ENCODE measurements at places on chromosomes 16 and 17.

DNA sequence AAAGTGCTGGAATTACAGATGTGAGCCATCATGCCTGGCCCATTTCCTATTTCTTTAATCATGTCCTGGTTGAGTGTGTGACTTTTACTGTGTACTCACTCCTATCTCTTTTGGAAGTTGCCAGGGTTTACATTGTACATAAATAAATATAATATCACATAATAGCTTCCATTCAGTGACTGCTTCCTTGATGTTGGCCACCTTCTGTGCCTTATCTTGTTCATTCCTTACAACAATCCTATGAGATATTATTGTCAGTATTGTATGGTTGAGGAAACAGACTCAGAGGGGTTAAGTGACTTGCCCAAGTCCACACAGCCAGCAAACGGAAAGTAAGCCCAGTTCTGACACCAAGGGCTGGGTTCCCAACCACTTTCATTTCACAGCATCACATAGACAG lies 16.9 kb downstream of the TMC5 start:
- no peak for DNase-seq

- no peak for DNase-seq
Observed at GRCh38 chr17:51486091-51486490, 225.7 kb downstream of the UTP18 start.

DNA sequence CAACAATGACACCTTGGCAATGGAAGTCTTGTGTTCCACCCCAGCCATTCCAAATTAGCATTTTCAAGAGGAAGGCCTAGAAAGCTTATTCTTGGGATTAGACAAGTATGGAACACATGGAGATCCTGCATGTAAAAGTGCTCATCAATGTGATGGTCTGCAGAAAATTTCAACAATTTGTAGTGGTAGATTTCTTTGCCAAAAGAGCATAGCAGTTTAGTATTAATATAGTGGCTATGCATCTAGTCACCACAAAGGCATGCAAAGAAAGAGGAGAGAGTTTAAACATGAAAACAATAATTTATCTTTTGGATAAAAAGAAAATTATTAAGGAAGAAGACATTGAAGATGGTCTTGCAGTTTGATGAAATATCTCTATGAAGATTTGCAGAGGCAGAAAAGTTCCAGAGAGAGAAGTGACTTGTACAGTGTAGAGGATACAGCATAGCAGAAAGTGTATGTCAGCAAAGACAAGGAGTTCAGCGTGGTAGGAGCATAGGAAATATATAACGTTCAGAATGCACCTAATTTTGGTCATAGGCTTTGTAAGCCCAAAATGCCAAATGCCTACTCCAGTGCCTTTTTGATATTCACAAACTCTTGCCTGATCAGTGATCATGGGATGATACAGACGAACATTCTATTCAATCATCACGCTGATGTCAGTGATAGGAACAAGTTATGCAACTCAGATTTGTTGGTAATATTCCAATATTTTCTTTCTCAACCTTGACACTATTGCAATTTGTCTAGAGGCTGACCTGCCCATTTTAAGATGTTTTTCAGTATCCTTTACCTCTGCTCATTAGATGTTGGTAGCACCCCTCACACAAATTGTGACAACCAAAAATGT lies 727.9 kb upstream of the SOX9 start:
- no peak for DNase-seq

DNA sequence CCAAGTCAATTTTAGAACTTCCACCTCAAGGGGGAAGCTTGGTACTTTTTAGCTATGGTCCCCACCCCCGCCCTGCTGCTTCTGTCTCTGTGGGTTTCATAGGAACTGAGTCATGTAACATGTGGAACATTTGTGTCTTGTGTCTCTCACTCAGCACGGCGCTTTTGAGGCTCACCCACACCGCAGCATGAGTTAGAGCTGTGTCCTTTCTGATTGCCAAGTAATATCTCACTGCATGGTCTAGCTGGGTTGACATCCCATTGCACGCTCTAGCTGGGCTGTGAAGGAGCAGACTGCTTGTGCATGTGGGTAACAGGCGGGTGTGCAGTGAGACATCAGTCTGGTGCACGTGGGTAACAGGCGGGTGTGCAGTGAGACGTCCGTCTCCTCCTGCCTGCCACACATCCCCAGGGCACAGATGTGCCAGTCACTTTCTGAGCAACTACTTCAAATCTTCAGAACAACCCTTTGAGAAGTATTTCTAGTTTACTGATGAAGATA lies 26.4 kb upstream of the SLC7A5 start:
- no peak for DNase-seq

DNA sequence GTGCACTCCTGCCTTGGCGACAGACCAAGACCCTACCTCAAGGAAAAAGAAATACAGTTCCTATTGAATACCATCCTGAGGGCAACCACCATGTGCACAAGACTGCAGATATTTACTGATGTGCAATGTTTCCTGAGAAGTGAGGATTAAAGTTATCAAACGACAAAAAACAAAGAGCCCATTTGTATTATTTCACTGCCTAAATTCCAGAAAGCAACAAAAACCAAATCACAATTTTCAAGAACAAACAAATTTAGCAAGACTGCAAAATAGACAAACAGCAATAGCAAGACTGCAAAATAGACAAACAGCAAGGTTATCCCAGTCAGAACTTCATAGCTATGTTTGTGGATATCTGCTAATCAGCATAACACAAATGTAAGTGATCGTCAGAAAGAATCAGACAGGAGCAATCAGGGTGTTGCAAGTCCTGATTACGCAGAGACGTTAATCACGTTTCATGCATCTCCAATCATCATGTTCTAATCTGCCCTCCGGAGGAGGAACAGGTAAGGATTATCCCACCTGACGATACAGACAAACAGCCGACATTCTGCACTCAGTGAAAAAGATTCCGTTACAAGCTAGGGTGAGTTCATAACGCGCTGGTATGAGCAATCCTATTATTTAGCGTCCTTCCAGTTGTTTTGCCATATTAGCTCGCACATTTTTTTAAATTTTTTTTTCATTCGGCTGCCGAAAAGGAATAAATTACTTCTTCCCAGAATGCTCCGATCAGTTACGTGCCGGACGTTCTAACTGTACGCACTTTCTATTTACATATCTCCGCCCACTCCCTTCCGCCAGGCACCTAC lies 2.9 kb downstream of the TMEM107 start:
- peak; percentile 93 for DNase-seq

GRCh38 chr17:77867308-77867781 lies 91.2 kb upstream of the TNRC6C start:
- no peak for DNase-seq

DNA sequence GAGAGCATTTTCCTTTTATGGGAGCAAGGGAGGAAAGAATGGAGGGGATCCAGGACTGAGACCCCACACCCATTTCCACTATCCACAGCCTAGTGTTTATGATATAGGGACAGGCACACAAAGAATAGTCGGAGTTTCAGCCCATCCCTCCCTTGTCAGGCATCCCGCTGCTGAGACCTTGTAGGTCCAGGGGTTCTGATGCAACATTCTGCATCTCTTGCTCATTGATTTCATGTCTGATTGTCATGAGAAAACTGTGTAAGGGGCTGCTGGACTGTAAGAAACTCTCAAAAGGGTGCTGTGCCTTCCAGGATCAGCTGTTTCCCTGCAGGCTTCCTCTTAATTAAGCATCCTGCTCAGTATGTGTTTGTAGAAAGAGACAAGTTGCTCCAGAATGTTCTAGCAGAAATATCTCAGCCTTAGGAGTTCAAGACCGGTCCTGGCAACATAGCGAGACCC lies 5.3 kb upstream of the POLR3E start:
- DNase-seq = no peak

DNA sequence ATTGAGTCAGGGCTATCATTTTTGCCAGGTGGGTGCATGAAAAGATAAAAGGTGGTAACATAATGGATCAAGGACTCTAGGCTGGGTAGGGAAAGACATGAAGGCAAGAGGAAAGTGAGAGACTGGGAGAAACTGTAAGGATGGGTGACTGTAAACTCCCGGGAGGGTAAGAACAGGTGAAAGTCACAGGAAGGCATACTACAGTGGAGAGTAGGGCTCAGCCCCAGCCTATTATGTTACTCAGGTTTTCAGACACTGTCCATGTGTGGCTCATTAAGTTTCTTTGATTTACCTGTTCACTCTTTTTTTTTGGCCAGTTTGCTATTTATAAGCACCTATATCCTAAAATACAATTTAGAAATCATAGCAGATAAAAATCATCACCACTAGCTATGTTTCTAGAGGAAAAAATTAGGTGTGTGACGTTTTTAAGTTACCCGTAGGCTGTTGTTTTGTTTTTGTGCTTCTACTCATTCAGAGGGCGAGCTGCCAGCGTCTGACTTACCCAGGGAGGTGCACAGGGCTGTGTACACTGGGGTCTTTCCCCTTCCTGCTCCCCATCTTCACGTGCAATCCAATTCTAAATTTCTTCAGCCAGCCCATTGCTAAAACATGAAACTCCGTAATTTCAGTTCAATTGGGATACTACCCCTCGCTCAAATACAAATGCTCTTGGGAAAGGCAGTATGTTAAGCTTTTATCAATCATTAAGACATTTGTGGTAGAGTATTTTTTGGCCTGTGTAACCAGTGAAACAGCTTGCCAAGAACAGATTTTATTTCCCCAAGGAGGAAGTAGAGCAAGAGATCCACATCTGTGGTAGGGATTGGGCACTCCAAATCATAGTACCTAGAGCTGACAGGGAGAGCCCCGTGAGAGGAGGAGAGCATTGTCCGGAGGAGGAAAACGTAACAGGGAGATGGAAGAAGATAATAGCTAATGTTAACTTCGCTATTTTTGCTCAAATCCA lies 21.7 kb upstream of the VWA3A start:
- DNase-seq = no peak

GRCh38 chr17:76549215-76549518 lies 9.3 kb downstream of the PRCD start:
- no peak for DNase-seq

GRCh38 chr16:49471038-49471727 lies 97.6 kb downstream of the C16orf78 start:
- DNase-seq = no peak

DNA sequence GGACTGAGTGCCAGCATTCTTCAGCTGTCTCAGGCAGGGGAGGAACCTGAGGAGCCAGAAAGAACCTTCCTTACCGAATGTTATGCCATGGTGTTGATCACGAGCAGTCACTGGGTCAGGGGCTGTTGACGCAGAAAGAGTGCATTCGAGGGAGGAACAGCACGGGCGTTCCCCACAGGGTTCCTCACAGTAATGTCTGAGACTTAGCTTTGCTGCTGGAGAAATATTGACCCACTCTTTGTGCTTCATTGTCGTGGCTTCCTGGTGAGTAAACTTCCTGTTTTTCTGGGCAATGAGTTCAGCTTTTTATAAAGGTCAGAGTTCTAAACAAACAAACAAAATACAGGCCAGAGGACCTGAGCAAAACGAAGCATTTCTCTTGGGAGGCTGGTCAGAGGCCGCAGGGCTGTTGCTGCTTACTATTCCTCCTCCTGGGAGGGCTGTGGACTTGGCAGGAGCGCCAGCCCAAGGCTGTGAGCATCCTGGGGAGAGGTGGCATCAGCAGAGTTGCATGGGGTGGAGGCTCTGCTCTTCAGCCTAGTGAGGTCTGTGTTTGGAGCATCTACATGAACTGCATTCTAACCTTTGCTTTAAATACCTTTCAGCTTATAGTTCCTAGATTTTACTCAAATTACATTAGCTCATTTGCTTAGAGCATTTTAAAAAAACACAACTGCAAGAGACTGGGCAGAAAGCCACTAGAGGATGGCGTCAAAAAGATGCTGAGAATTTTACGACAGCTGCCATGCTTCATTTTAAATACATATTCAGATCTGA lies 143.1 kb upstream of the CACNG5 start:
- DNase-seq = no peak

- DNase-seq = no peak
Observed at GRCh38 chr16:22326771-22327445, 29.7 kb downstream of the POLR3E start.

DNA sequence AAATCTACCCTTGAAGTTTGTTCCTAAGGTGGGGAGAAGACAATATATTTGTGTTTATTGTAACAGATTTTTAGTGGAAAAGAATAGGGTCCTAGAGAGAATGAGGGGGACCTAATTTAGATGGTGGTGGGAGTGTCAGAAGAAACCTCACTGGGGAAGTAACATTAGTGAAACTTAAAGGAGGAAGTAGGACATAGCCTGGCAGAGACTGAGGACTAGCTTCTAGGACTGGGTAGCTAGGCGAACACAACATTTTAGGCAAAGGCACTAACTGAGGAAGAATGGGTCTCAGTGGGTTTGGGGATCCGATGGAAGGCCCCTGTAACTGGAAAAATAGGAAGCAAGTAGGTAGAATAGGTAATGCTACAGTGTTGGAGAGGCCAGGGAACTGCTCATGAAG lies 4.2 kb upstream of the ARL2BP start:
- no peak for DNase-seq

- DNase-seq = no peak
Observed at GRCh38 chr16:68070249-68070730, 14.9 kb upstream of the NFATC3 start.

DNA sequence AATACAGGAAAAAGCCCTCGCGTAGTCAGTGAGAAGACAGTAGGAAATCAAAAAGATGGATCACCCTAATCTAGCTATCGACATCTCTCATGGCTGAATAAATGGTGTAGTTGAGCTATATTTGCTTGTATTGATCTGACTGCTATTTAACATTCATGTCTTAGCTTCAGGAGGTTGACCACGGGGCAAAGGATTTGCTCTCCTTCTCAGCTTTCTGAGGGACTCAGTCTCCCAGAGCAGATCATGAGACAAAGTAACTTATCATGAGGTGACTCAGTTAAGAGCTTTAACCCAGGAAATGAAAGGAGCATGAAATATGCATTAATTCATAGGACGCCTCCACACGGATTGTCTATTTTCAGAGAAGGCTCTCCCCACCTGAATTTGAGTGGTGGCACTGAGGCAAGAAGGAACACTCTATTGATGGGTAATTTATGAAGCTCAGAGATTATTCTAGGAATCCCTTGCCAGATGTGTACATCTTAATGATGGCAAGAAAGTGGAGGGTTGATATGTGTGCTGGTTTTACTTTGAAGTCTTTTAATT lies 608 bp downstream of the RBFOX1 start:
- peak; percentile 65 for DNase-seq

All from putamen (tissue), 1 donor.